ENCODE measurements at places on chromosomes 6 and 20. TPM values are rescaled to one million over a fixed set of nuclear protein-coding genes. Genes with fewer than 3 reads are reported as not detected.

AGER gene
- 22.6 TPM for total RNA-seq

DNA sequence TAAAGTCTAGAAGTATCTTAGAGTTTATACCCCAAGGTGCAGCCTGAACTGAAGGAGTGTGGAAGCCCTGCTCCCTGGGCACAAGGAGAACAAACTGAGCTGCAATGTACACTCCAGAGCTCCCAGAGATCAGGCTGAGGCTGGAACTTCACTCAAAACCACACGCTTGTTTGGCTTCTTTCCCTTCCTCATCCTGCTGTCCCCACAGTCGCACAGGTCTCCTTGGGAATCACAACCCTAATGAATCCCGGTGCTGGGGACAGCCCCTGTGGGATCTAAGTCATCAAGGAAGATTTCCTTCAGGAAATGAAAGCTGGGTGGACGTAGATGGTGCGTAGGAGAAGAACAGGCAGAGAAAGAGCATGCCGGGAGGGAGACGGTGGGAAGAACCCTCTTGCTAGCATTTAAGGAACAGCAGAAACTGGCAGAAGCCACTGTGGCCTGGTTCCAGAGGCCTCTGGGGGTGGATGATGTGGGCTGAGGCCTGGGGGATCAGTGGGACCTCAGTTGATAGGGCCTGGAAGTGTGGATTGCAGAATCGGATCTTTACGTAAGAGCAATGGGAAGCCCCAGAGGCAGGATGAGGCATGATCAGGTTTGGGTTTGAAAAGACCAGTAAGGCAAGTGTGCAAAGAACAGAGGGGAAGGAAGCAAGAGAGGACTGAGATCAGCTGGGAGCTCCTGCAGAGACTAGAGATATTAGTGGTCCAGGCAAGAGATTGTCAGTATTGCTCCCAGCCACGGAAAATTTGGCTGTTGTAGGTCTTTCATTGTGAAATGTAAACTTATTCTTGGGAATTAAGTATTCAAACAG, 21.4 kb downstream of the CYP24A1 start:
- H3K4me3 ChIP-seq: no peak overlapping the region

DNA sequence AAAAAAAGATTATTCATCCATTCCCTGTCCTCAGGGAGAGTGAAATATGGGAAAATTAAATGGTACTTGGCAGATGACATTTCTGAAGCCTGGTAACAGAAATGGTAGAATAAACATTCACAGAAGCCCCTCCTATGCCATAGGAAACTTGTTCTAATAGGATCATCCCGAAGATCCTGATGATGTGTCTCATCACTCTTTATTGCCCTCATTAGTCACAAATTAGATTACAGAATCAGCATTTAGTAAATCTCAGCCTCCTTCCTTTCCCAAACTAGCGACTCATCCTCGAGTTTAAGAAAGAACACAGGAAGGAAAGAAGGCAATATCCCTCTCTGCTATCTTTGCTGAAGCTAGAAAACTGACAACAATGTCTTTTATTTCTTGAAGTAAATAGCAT, 154.4 kb downstream of the TMEM200A start:
- no peak overlapping the region for H3K27ac ChIP-seq
- H3K36me3 ChIP-seq: no peaks in the 10 kb centered on the region
- H3K4me3 ChIP-seq: no peak overlapping the region
- DNase-seq: no peak

ADGRF5 gene
- 0.17 TPM for total RNA-seq

DNA sequence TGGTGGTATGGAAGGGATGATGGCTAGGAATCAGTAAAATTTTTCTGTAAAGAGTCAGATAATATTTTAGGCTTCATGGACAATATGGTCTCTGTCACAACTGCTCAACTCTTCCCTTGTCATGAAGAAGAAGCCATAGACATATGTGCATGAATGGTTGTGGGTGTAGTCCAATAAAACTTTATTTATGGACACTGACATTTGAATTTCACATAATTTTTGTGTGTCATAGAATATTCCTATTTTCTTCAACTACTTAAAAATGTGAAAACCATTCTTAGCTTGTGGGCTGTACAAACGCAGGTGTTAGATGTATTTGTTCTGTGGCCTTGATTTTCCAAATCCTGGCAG, 59.9 kb downstream of the SYNDIG1 start:
- H3K4me3 ChIP-seq: no peak overlapping the region
- H3K27me3 ChIP-seq: peaks cover 12% of the 10 kb centered on the region
- no peaks in the 10 kb centered on the region for H3K4me1 ChIP-seq
- H3K27ac ChIP-seq: no peak overlapping the region
- no peaks in the 10 kb centered on the region for H3K36me3 ChIP-seq
- no peak for DNase-seq

- H3K27ac ChIP-seq: no peak overlapping the region
- no peak for DNase-seq
- no peaks in the 10 kb centered on the region for H3K36me3 ChIP-seq
These were observed 91.3 kb downstream of the PSMB1 start for GRCh38 chr6:170461556-170462365.

GRCh38 chr6:139051396-139052060, 23.0 kb downstream of the ABRACL start:
- H3K36me3 ChIP-seq: no peaks in the 10 kb centered on the region
- H3K27me3 ChIP-seq: no peaks in the 10 kb centered on the region
- no peak for DNase-seq
- no peak overlapping the region for H3K27ac ChIP-seq

- H3K27ac ChIP-seq: no peak overlapping the region
- no peaks in the 10 kb centered on the region for H3K36me3 ChIP-seq
- DNase-seq: no peak
- H3K4me1 ChIP-seq: 0 out of 2 replicates have a peak, but pooled peaks cover 2% of the 10 kb centered on the region
- H3K27me3 ChIP-seq: peaks cover 2% of the 10 kb centered on the region
These were observed 122.6 kb upstream of the NXT1 start for GRCh38 chr20:23227976-23228375.

HSPA12B gene
- total RNA-seq: not detected

DNA sequence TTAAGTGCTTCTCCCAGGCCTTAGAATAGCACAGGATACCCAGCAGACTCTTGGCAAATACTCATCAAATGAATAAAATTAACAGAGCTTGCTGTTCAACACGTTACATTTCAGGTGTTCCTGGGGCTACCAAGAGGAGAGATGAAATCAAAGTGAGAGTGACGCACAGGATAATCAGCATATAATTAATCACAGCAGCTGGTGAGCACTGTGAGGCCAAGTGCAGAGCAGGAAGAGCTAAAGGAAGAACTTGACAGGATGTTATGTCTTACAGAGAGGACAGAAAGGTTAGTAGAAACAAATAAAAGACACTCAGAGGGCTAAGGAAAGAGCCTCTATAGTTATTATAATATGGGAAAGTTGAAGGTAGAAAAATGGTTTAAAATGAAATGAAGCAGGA, 8.8 kb downstream of the PPIL1 start:
- H3K4me3 ChIP-seq: no peak overlapping the region
- no peaks in the 10 kb centered on the region for H3K4me1 ChIP-seq
- H3K27ac ChIP-seq: no peak overlapping the region

CLDN20 gene
- not detected for total RNA-seq

- H3K4me1 ChIP-seq: no peaks in the 10 kb centered on the region
- H3K27me3 ChIP-seq: no peaks in the 10 kb centered on the region
- H3K36me3 ChIP-seq: no peaks in the 10 kb centered on the region
- no peak overlapping the region for H3K4me3 ChIP-seq
These were observed 802.4 kb downstream of the TFAP2A start for GRCh38 chr6:9612489-9612888.

GRCh38 chr6:137320271-137320670, 101.1 kb upstream of the IFNGR1 start:
- no peaks in the 10 kb centered on the region for H3K36me3 ChIP-seq
- DNase-seq: no peak
- no peak overlapping the region for H3K27ac ChIP-seq
- H3K27me3 ChIP-seq: no peaks in the 10 kb centered on the region
- no peak overlapping the region for H3K4me3 ChIP-seq
- H3K4me1 ChIP-seq: no peaks in the 10 kb centered on the region

AHI1 gene
- 29.6 TPM for total RNA-seq

- H3K36me3 ChIP-seq: peaks cover 50% of the 10 kb centered on the region
- H3K27me3 ChIP-seq: no peaks in the 10 kb centered on the region
- no peak overlapping the region for H3K4me3 ChIP-seq
- no peak for DNase-seq
These were observed 52.2 kb downstream of the MYH7B start for GRCh38 chr20:35007891-35008290.

- no peak overlapping the region for H3K27ac ChIP-seq
- H3K4me3 ChIP-seq: no peak overlapping the region
- DNase-seq: no peak
These were observed 83.7 kb downstream of the SLC22A3 start for GRCh38 chr6:160431791-160432404.

DNA sequence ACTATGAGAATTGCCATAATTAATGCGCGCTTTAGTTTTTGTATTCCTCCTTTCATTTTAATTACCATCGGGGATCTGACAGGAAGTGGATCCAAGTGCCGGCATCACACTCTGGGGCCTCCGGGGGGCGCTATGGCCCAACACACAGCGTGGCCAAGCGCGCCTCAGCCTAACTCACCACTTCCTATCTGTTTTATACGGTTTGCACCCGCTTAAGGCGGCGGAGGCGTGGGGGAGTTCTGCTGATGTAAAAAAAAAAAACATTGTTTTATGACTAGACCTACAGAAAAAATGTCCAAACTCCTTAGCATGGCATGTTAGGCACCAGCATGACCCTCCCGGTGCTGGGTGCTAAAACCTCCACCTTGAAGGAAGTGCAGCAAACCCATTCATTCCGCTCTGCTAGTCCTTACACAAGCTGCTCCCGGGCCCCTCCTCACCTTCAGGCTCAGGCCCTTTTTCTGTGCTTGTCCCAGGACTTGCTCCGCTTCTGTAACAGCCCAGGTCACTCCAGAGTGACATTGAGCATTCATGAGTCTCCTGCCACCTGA, 4.5 kb upstream of the EBF4 start:
- no peak overlapping the region for H3K4me3 ChIP-seq
- peak; percentile 15 for DNase-seq
- H3K4me1 ChIP-seq: peaks cover 11% of the 10 kb centered on the region
- no peak overlapping the region for H3K27ac ChIP-seq
- H3K27me3 ChIP-seq: no peaks in the 10 kb centered on the region

TOX2 gene
- total RNA-seq: 39.6 TPM

DNA sequence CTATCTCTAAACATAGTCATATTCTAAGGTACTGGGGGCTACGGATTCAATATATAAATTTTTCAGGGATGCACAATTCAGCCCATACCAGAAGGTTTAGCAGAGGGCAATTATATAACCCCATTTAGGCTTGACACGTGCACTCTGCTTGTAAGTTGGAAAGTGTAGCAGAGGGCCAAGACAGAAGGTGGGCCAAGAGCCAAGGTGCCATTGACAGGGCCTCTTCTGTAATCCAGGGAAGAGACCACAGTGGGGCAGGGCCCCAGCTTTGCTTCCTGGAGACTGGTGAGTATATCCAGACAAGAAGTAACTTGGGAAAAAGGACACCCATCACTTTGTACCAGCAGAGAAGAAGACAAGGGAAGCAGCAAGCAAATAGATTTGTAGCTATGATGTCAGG, 672.4 kb upstream of the MARCKS start:
- no peaks in the 10 kb centered on the region for H3K27me3 ChIP-seq
- no peak overlapping the region for H3K4me3 ChIP-seq
- DNase-seq: no peak
- no peak overlapping the region for H3K27ac ChIP-seq
- peaks cover 7% of the 10 kb centered on the region for H3K4me1 ChIP-seq
- H3K36me3 ChIP-seq: no peaks in the 10 kb centered on the region

GRCh38 chr20:35368666-35369423, 42.9 kb downstream of the UQCC1 start:
- no peak overlapping the region for H3K27ac ChIP-seq
- no peak overlapping the region for H3K4me3 ChIP-seq
- H3K27me3 ChIP-seq: no peaks in the 10 kb centered on the region
- no peak for DNase-seq
- H3K36me3 ChIP-seq: peaks cover 5% of the 10 kb centered on the region
- no peaks in the 10 kb centered on the region for H3K4me1 ChIP-seq

DNA sequence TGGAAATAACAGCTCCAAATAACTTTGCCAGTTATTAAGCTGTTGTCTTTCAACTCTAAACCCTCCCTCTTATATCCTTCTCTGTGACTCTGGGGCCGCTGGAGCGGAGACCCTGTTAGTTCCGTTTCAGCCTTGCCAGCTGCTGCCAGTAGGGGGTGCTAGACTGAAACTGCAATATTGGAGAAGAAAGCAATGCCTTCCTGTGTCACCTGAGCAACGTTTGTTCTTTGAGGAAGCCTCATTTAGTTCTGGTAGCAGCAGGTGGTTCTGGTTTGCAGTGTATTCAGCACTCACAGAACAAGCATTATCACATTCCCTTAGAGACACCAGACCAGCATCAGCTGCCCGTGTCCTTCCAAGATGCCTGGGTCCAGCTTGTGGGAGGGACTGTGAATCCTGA, 22.9 kb upstream of the JAG1 start:
- H3K36me3 ChIP-seq: no peaks in the 10 kb centered on the region
- H3K27me3 ChIP-seq: no peaks in the 10 kb centered on the region
- no peak overlapping the region for H3K27ac ChIP-seq
- H3K4me3 ChIP-seq: no peak overlapping the region
- no peaks in the 10 kb centered on the region for H3K4me1 ChIP-seq

DNA sequence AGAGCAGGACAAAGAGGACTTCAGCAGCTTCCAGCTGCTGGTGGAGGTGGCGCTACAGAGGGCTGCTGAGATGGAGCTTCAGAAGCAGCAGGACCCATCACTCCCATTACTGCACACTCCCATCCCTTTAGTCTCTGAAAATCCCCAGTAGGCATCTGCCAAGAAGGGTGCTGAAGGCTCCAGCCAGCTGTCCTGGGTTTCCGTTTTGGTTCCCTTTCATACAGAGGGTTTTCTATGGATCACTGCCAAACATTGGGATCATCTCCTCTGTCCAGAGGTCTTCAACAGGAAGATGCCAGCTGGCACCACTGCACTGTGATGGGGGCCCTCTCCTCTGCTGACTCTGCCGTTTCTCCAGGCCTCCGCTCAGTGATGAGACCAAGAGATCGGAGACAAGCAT, 14.3 kb upstream of the RAB5IF start:
- H3K27me3 ChIP-seq: no peaks in the 10 kb centered on the region
- peaks cover 5% of the 10 kb centered on the region for H3K4me1 ChIP-seq
- no peak for DNase-seq
- H3K4me3 ChIP-seq: no peak overlapping the region

- no peaks in the 10 kb centered on the region for H3K27me3 ChIP-seq
- H3K27ac ChIP-seq: no peak overlapping the region
- H3K4me1 ChIP-seq: peaks cover 30% of the 10 kb centered on the region
These were observed 1.8 kb downstream of the EPB41L2 start for GRCh38 chr6:131061041-131061750.

TBC1D22B gene
- total RNA-seq: 9.1 TPM

DNA sequence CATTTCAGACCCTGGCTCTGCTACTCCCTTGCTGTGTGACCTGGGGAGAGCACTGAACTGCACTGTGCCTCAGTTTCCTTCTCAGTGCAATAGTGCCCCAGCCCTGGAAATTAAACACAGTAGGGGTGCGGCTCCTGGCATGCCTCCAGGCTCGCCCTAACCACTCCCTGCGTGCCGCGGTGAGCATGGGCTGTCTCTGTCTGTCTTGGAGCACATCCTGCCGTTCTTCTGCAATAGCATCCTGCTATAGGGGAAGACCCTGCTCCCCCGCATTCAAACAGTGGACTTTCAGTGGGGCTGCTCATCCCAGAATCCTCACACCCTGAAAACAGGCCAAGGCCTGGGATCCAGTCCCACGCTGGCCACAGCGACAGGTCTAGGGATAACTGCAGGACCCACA, 129.5 kb downstream of the FOXC1 start:
- H3K36me3 ChIP-seq: no peaks in the 10 kb centered on the region
- no peak overlapping the region for H3K4me3 ChIP-seq
- DNase-seq: no peak
- H3K27me3 ChIP-seq: no peaks in the 10 kb centered on the region
- H3K4me1 ChIP-seq: no peaks in the 10 kb centered on the region

GRCh38 chr20:48544402-48545339, 283.1 kb downstream of the PREX1 start:
- H3K27ac ChIP-seq: no peak overlapping the region
- no peaks in the 10 kb centered on the region for H3K36me3 ChIP-seq
- H3K4me3 ChIP-seq: no peak overlapping the region
- no peaks in the 10 kb centered on the region for H3K4me1 ChIP-seq

Data from HCT116 (cell line).